Activated T-cell treated with anti-CD3 and anti-CD28 coated beads, Interleukin-2, amount 50 U/mL, for 72 hours (primary cell): ENCODE measurements at places on chromosomes 1 and 21. TPM values are rescaled to one million over a fixed set of nuclear protein-coding genes. Genes with fewer than 3 reads are reported as not detected.

DNA sequence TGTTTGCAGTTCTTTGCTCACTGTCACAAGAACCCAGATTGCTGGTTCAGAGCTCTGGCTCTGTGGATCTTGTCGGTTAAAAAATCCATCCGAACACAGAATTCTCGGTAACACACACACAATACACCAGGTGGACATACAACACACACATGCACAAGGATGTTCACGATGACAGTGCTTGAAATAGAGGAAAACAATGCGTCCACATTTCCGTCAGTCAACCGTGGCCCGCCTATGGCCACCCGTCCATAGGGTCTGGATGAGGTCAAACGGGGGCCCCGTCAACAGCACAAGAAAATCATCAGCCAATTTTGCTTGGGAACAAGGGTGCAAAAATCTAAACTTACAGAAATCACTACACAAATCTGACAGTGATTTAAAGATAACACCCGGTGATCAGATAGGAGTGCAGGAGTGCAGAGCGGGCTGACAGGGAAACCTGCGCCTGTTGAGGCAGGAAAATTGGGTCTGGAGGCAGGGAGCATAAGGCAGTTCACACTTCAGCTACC lies 50.4 kb upstream of the SLC19A1 start:
- DNase-seq = no peak
- H3K4me1 ChIP-seq = peaks cover 40% of the 10 kb centered on the region
- peaks cover 9% of the 10 kb centered on the region for H3K27me3 ChIP-seq
- no peak overlapping the region for H3K4me3 ChIP-seq
- H3K27ac ChIP-seq = peak overlapping the region; percentile 91

GRCh38 chr1:152946248-152946647 lies 758 bp upstream of the SPRR5 start:
- no peaks in the 10 kb centered on the region for H3K4me1 ChIP-seq
- no peak overlapping the region for H3K4me3 ChIP-seq
- H3K36me3 ChIP-seq = no peaks in the 10 kb centered on the region

HUNK gene
- total RNA-seq = not detected

TNNT2 gene
- total RNA-seq = not detected

DNA sequence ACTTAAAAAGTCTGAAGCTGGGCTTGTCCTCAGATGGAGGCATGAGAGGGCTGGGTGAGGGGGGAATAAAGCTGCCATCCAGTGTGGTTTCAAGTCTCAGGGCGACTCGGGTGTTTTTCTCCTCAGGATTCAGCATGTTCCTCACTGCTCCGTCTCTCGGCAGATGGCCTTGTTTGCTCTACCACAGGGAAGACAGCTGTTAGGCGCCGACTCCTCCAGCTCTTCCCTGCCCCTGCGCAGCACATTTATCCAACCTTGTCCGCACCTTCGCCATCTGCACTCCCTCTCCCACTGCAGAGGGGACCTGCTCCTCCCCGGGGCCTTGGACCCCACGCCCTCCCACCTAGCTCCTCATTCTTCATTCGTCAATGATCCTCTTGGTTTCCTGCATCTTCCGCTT lies 16.6 kb upstream of the S100A11 start:
- H3K36me3 ChIP-seq = no peaks in the 10 kb centered on the region
- peaks cover 16% of the 10 kb centered on the region for H3K27me3 ChIP-seq
- DNase-seq = no peak
- no peak overlapping the region for H3K27ac ChIP-seq
- peaks cover 20% of the 10 kb centered on the region for H3K4me1 ChIP-seq

CFAP107 gene
- total RNA-seq = not detected

NCSTN gene
- 65.2 TPM for total RNA-seq
